ENCODE measurements at places on chromosomes 4 and X.

DNA sequence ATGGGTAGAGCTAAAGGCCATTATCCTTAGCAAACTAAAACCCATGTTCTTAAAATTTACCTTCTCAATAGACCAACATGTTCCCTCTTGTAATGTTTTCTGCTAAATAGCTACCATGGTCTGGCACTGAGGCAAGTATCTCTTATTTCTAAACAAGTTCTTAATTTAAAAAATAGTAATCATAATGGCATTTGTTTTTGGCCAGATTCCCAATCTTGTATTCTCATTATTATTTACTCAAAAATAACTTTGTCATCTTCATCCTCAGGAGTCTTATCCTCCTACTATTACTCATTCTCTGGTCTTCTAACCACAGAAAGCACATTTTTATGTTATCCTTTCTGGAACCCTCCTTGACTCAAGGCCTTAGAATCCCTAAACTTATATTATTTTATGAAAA lies 931.2 kb downstream of the CCSER1 start:
- no peak for DNase-seq

DNA sequence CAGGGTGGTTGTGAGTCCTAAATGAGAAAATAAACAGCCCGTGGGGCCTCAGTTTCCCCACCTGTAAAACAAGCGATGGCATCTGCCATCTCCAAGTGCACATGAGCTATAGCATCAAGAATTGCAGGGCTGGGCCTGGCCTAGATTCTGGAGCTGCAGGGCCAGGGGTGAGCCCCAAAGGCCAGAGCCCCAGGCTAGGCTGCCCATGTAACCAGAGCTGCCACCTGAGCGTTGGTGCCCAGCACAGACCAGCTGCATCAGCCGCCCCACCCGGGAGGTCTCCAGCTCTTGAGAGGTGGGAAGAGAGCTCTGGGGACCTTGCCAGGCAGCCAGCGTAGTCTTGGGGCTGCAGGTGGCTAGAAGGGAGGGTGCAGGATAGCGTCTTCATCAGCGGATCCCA lies 27.0 kb upstream of the GPR78 start:
- no peak for DNase-seq

DNA sequence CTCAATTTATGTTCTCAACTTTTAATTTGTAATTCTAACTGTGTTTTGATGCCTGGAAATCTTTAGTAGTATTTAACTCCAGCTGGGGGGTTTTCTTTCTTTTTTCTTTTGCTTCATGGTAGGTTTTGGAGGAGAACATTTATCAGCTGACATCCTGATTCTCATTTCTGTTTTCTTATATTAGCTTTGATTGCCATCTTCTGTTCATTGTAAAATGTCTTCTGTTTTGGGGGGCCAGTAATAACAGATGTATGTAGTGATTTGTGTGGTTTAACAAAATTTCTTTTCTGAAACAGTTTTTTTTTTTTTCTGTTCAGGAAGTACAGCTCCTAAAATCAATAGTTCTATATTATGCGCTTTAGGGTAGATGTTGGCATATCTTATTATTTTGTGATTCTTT lies 182.2 kb downstream of the GABRB1 start:
- no peak for DNase-seq

DNA sequence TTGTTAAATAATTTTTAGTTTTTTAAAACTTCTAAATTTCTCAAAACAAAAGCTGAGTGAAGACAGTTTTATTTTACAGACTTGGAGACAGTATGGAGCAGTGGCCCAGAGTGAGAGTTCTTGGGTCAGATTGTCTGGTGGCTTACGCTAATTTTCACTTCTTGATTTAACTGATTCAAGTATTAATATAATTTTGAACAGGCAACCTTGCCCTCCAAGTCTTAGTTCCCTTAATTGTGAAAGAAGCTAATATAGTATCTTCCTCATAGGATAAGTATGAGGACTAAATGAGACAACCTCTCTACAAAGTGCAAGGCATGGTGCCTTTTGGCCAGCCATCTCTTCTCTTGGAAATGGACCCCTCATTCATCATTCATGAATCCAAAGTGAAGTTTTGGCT lies 25.4 kb downstream of the ATP7A start:
- no peak for DNase-seq

DNA sequence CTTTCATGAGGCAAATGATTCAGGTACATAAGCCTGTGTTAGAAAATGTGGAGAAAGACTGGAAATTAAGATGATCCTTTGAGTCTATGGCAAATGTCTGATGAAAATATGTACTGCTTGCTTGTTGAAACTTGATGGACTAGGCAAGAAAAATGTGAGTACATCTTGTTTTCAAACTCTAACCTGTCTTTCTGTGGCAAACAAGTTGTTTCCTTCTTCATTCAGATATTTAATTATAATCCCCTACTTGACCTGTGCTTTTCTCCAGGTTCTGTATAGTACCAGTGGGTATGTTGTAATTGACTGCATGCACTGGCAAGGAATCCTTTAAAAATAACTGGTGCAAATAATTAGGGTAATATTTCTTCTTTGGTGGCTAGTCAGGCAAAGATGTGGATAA lies 136.7 kb downstream of the ARHGAP24 start:
- no peak for DNase-seq

DNA sequence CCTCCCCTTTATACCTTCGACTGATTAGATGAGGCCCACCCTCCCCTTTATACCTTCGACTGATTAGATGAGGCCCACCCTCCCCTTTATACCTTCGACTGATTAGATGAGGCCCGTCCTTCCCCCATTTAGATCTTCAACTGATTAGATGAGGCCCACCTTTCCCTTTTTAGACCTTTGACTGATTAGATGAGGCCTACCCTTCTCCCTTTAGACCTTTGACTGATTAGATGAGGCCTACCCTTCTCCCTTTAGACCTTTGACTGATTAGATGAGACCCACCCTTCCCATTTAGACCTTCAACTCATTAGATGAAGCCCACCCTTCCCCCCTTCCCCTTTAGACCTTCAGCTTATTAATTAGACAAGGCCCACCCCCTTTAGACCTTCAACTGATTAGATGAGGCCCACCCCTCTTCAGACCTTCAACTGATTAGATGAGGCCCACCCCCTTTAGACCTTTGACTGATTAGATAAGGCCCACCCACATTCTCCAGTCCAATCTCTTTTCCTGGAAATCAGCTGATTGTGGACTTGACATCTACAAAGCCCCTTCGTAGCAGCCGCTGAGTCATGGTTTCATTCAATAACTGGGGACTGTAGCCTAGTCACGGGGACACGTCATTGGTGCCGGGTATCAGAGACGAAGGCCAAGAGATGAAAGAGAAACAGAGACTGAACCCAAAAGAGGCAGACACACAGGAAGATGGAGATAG lies 28.8 kb upstream of the IL3RA start:
- no peak for DNase-seq

DNA sequence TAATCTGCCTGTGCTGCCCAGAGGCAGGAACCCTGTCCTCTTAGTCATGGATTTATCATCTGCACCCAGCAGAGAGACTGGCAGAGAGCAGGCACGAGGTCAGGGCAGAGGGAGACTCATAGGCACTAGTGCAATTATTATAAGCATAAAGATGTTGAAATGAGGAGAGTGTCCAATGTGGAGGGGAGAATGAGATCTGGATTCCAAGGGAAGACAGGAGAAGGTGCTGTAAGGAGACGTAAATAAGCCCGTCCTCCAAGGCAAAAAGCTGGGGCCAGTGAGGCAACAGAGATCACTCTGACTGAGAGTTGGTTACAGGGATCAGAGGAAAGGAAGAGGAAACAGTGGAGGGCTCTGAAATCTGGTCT lies 406.2 kb downstream of the MAPK10 start:
- DNase-seq, result no peak

- DNase-seq, result no peak
Observed at GRCh38 chrX:134684956-134685355, 26.7 kb upstream of the PLAC1 start.

DNA sequence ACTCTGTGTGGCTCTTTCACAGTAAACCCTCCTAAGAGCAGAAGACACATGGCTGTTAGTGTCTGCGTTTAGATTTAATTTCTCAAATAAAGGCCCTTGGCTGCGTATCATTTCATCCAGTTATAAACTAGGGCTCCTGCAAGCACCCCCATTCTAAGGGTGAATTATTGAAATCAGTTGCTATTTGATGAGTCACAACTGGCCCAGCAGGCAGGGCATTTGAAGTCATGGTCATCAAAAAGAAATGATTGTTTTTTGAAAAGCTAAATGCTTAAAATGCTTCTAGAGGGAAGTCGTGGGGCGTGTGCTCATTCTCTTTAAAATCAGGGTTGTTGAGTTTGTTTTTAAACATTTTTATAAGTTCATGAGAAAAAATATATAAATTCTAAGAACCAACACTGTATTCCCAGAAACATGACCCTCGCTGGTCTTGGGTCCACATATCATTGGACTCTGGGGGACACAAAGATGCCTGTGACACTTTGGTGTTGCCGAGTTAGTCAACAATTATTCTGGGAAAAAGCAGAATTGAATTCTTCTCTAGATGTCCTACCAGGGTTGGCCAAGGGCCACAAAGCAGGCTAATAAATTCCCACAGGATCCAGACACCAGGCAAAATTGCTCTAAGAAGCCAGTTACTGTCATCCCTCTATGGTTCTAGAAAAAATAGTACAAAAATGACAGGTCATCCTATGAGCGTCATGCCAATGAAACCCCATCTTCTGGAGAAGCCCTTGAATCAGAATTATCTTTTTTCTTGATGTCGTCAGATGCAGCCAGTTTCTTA lies 99.5 kb upstream of the MYOZ2 start:
- no peak for DNase-seq

GRCh38 chr4:6200922-6201362 lies 593 bp upstream of the JAKMIP1 start:
- no peak for DNase-seq

- DNase-seq, result no peak
Observed at GRCh38 chr4:16869594-16870245, 28.7 kb downstream of the LDB2 start.

DNA sequence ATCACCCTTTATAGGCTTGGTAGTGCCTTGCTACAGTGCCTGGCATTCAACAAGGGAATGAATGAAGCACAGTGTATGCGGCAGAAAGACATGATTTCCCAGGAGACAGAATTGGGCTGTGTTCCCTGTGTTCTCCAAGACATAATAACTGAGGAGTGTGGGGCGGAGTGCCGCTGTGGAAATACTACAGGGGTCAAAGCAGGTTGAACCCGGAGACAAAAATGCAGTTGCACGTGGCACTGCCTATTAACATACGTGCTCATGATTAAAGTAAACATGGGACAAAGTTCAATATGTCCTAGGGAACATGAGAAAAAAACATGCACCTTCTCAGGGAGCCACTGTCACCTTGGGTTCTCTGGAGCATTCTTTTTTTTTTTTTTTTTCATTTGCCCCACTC lies 820.8 kb downstream of the RPA4 start:
- no peak for DNase-seq

- DNase-seq, result no peak
Observed at GRCh38 chr4:189302719-189303118, 638.0 kb upstream of the FRG1 start.

DNA sequence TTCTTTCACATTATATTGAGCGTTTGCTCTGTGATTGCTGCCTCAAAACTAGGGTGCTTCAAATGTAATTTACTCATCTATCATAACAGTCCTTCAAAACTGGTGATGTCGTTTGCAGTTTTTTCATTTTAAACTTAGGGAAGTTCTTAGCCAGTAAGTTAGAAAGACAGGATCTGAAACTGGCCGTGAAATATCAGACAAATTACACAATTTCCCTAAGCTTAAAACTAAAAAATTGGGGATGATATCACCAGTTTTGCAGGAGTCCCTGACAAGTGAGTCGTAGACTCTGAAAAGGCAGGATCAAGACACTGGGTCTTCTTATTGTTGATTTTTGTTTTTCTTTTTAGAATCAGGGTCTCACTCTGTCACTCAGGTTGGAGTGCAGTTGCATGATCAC lies 44.8 kb downstream of the MOB1B start:
- no peak for DNase-seq

DNA sequence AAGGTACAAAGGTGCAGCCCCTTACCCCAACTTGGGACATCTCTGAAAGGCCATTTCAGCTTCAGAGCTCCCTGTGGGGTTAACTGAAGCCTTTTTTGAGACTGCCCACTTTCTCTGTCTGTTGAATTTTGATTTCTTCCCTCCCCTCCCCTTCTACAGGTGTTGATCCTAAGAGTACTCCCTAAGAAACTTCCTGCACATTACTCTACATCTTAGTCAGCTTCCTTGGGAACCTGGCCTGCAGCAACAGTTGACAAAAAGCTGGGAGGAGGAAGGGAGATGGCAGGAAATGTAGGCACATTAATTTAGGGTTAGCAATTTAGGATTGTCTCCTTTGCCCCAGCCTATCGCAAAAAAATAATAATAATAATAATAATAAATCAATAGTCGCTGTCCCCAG lies 1.2 kb upstream of the IDS start:
- DNase-seq, result no peak

DNA sequence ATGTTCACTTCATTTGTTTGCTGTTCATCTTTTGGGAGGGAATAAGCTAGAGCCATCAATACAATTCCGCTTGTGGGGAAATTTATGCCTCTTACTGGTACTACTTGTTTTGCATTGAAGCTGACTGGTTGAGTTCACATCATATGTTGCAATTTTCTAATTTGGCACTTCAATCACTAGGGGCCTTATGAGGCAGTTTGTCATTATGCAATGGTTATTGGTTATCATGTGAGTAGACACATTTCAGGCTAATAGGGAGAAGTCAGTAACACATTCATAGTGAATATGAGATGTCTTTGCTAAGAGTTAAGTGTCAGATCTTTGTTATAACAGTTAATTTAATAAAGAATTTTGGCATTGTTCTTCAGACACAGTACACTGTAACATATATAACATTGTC lies 5.0 kb downstream of the RPL36A start:
- DNase-seq, result no peak

DNA sequence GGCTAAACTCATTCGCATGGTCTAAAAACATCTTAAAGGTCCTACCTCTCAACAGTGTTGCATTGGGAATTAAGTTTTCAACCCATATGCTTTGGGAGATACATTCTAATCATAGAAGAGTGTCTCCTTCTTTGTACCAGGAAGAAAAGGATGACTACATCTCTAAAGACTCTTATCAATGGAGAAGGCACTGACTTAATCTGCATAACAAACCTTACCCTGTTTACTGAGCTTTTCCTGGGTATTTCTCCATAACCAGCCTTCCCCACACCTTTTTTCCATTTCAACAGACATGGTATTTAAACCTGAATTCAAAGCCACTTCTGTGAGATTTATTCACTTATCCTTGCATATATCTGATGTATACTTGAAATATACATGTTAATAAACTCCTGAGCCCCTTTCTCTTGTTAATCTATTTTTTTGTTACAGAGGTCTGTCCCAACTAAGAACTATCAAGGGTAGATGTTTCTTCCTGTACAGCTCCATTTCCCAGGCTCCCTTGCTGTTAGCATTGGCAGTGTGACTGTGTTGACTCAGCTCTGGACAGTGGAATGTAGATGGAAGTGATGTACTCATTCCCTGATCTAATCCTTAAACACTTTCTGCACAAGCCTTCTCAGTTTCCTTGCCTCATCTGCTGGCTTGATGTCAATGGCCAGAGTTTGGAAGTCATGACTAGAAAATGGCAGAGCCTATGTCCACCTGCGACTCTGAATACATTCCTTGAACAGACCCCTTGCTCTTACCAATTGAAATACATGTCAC lies 148.9 kb upstream of the CPEB2 start:
- DNase-seq, result no peak

- no peak for DNase-seq
Observed at GRCh38 chrX:31435592-31435991, 363.8 kb upstream of the FTHL17 start.
